ENCODE measurements at places on chromosomes 7 and 10. TPM values are rescaled to one million over a fixed set of nuclear protein-coding genes. Genes with fewer than 3 reads are reported as not detected.

DNA sequence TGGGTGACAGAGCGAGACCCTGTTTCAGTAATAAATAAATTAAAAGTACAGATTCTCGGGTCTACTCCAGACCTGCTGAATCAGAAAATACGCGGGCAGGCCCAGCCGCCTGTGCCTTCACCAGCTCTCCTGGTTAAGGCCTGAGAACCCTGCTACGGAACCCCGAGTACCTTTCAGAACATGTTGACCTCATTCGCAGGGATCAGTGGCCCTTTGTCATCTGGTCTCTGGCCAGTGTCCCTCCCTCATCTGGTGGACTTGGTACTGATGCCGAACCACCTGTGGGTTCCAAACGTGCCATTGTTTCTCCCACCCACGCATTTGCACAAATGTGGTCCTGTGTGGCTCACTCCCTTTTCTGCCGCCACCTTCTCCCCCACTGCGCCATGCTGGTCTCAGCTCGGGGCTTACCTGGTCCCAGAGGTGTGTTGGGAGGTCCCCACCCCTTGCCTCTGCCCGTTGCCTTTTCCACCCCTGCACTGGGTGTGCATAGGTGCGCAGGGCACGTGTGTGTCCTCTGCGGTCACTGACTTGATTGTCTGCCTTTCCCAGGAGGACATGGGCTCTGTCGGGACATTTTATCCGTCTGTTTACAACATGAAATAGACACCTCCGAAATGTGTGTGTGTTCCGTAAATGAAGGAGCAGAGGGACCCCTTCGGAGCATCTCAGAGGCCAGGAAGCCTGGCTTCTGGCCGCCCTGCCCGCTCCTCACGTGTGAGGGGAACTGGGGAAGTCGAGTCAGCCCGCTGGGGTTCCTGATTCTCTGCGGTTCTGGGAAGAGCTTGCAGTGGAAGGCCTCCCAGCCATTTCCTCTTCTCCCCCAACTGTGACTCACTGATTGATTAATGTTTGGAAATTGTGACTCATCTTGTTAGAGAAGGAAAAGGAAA is 135.2 kb downstream of the CUX1 start:
- DNase-seq, result no peak

- no peak for DNase-seq
These were observed 428.4 kb downstream of the GFRA1 start for GRCh38 chr10:115844591-115844990.

DNA sequence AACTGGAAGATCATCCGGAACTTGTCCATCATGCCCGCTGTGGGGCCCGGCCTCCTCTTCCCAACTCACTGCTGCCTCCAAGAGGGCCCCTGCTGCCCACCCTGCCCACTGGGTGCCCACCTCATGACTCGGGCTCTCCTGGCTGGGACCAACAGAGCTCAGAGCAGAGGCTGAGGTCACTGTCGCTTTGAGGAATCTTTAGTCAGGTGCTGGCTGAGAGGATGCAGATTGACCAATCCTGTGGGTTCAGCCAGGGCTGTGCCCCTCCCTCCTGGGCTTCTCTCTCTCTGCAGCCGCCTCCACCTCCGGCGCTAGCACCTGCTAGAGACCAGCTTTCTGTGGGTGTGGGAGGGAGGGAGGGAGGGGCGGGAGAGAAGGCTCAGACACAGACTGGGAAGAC is at the start of gene CALHM1:
TSS of gene CALHM1 (minus strand) at position 181 of the 400 bp plus-strand sequence. CDS start at position 32, 149 bp downstream.
- DNase-seq, result no peak

GRCh38 chr10:100009283-100009792 is 409 bp downstream of the DNMBP start:
- no peak for DNase-seq

DNA sequence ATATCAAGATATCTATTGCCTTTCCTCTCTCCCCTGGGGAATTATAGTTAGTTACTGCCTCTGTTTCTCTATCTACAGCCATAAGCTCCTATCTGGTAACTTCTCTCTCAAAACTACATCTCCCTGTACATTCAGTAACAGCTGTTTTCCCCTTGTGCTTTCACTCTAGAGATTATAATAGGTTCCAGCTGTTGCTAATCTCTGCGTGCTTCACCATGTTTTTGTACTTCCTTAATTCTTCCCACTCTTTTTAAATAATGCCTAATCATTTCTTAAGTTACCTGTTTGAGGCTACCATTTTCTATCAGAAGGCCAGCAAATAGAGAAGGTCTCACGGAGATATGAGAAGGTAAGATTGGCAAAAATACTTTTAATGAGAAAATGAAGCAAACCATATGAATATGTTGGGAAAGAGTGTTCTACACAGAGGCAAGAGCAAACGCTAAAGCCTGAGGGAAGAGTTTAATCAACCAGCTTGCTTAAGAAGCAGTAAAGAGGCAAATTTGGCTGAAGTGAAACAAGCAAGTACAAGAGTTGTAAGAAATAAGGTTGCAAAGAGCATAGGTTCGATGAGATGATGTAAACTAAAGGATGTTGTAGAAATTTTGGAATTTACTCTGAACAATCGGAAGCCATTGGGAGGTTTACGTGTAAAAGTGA is 101.9 kb upstream of the HGF start:
- DNase-seq, result no peak

- DNase-seq, result no peak
These were observed 247.7 kb upstream of the DKK1 start for GRCh38 chr10:52066383-52066782.

Gene LLCFC1
- total RNA-seq, result not detected

Gene BTBD16
- not detected for total RNA-seq

Measured in activated naive CD8-positive, alpha-beta T cell treated with anti-CD3 and anti-CD28 coated beads, Interleukin-2, amount 10 ng/mL, durations not matched to agents 7 days and 5 days (primary cell).